NCI-H1417 treated with DMSO at 0.1 percent for 48 hours (cell line): ENCODE measurements at places on chromosomes 5 and 9.

- no peak for DNase-seq
Measured at GRCh38 chr5:111234125-111234524, 9.9 kb downstream of the CAMK4 start.

DNA sequence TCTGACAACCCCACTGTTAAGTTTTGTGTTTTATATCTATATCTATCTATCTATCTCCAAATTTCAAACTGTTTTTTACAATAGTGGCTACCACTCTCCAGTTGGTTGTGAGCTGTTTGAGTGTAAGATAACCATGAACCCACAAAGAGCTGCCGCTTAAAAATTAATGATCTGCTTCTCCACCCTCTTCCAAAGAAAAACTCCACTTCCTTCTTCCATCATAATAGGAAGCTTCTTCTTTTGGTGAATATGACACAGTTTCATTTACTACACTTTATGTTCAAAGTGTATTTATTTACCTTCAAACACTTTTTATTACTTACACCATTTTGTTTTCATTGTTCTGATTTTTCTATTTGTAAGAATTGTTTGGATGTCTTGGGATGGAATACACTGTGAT lies 37.9 kb downstream of the SPZ1 start:
- DNase-seq: no peak

- no peak for DNase-seq
Measured at GRCh38 chr5:24347158-24347557, 297.6 kb downstream of the CDH10 start.

DNA sequence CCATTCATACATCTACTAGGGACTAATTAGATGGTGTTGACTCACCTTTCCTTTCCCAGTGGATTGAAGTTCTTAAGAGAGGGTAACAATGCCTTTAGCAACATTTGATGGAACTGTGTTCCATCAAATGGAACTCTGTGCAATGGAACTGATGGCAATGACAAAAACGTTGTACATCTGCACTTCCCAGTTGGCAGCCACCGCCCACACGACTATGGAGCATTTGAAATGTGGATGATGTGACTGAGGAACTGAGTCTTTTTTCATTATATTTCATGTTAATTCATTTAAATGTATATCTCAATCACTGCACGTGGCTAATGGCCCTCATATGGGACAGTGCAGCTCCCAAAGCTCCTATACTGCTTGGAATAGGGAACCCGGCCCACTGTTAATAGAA lies 39.0 kb upstream of the ICE1 start:
- DNase-seq: no peak
